ENCODE measurements at places on chromosomes 13 and 19.
A peak's percentile ranks its signal among the peaks of the same experiment; 100 is the strongest.

- DNase-seq: no peak
Observed at GRCh38 chr13:33274264-33274663, 11.3 kb downstream of the STARD13 start.

- DNase-seq: no peak
Observed at GRCh38 chr13:28425793-28426192, 69.1 kb downstream of the FLT1 start.

GRCh38 chr13:108087810-108088209, 127.5 kb downstream of the LIG4 start:
- no peak for DNase-seq

DNA sequence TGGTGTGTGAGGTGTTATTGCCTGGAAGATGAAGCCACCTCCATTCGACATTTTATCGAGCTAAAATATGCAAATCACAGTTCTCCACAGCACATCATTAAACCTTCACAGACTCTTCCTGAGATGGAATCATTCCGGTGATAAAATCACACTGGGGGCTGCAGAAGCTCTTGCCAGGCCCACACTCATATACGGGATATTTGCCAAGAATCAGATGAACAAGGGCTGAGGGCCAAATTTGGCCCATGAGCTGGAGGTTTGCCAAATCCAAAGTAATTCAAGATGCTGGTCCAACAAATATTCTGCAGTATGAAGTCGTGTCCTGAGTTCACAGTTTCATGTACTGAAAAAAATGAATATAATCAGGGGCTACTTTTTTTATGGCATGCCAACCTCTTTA, 16.7 kb upstream of the RXFP2 start:
- no peak for DNase-seq

GRCh38 chr19:41354343-41354953, 726 bp upstream of the TGFB1 start:
- no peak for DNase-seq

- DNase-seq: no peak
Observed at GRCh38 chr19:35890113-35890650, 10.2 kb downstream of the NFKBID start.

DNA sequence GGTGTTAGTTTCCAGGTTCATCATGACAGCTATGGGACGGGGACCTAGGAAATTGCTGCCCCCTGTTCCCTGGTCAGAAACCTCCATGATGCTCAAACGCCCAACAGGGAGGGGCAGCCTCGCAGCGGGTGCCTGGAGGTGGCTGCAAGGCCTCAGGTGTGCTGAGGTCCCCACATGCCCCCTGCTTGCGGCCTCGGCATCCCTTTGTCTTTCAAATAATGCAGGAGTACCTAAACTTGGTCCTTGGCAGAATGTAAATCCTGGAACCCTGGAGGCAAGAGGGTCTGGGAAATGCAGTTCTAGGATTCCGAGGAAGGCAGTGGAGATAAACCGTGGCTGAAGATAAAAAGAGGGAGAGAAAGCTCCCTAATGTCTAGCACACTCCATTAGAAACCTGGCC, 52.4 kb downstream of the SKA3 start:
- DNase-seq: no peak

GRCh38 chr19:35963514-35963913, 27.3 kb downstream of the LRFN3 start:
- DNase-seq: no peak

GRCh38 chr19:29873024-29873800, 61.4 kb downstream of the CCNE1 start:
- no peak for DNase-seq

GRCh38 chr19:47032171-47032811, 12.7 kb downstream of the NPAS1 start:
- peak; percentile 39 for DNase-seq

GRCh38 chr13:109483284-109483683, 303.1 kb downstream of the IRS2 start:
- DNase-seq: no peak

- no peak for DNase-seq
Observed at GRCh38 chr13:61417086-61417570, 1.5 kb upstream of the PCDH20 start.

- DNase-seq: no peak
Observed at GRCh38 chr13:69524459-69525150, 583.0 kb upstream of the ATXN8OS start.

DNA sequence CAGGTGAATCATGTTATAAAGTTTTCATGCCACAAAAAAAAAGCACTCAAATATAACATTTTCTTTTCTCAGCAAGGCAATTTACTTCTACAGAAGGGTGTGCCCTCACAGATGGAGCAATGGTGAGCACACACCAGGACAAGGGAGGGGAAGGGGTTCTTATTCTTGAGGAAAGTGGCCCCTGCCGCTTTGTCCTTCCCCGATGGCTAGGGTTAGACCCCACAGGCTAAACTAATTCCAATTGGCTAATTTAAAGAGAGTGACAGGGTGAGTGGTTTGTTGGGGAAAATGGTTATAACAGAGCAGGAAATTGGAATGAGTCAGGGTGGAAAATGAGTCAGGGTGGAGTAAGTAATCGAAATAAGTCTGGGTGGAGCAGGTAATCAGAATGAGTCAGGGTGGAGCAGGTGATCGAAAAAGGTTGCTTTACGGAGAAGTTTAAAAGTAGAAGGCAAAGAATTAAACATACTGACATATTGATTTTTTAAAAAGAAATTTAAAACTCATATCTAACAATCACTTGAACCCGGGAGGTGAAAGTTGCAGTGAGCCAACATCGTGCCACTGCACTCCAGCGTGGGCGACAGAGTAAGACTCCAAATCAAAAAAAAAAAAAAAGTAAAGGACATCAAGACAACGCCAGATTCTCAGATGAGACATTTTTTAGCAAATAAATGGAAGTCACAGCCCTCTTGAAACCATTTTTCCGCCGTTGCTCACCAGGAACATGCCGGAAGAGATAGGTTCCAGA, 813 bp downstream of the ZNF562 start:
- no peak for DNase-seq

- DNase-seq: no peak
Observed at GRCh38 chr19:55079400-55080038, 3.9 kb downstream of the EPS8L1 start.

DNA sequence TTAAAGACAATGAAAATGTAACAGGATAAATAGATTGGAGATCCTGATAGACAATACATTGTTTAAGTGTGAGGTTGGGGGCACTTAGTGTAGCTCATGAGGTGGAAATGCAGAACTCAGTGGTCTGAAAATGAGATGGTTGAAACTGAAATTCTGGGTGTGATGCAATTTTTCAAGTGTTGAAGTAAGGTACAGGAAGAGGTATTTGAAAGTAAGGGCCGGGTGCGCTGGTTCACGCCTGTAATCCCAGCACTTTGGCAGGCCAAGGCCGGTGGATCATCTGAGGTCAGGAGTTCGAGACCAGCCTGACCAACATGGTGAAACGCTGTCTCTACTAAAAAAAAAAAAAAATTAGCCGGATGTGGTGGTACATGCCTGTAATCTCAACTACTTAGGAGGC, 113.0 kb downstream of the UFM1 start:
- no peak for DNase-seq

DNA sequence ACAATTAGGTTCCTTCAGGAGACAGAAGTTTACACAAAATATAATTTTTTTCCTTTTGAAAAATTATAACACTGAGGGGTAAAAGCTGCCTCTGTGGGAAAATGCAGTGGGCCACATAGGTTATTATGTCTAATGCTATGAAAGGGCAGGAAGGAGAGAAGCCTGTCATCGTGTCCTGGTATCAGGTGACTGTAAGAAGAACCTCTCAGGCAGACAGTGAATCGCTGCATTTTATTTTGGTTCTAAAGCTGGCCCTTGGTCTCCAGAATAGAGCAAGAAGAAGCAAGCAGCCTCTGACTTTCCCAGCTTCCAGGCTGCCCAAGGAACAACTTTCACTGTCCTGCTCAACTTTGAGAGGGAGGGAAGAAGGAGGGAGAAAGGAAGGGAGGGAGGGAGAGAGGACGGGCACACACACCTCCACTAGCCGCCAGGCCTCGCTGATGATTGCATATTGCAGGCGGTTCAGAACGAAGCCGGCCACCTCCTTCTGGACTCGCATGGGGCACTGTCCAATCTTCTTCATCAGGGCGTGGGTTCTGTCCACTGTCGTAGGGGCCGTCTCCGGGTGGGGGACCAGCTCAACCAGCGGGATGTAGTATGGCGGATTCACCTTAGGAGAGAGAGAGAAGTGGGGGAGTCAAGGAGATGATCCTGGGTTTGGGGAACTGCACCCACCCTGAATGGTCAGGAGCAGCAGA, 93.8 kb downstream of the CRYL1 start:
- no peak for DNase-seq

GRCh38 chr13:77832339-77833100, 86.1 kb downstream of the EDNRB start:
- DNase-seq: no peak

DNA sequence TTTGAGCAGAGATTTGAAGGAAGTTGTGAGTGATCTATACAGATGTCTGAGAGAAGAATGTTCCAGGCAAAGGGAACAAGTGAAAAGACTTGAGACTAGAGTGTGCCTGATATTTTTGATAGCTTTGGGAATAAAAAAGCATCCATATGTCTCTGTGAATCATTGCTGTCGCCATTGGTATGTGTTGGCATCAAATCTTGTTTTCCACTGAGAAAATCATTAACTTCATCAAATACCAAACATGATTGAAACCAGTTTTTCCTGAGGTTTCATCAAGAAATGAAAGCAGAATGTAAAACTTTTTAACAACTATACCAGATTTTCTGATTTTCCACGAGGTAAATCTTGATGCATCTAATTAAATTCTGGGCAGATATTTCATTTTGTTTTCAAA, 862.6 kb downstream of the DIAPH3 start:
- DNase-seq: no peak

GRCh38 chr13:32731576-32731975, 145.3 kb downstream of the PDS5B start:
- no peak for DNase-seq

DNA sequence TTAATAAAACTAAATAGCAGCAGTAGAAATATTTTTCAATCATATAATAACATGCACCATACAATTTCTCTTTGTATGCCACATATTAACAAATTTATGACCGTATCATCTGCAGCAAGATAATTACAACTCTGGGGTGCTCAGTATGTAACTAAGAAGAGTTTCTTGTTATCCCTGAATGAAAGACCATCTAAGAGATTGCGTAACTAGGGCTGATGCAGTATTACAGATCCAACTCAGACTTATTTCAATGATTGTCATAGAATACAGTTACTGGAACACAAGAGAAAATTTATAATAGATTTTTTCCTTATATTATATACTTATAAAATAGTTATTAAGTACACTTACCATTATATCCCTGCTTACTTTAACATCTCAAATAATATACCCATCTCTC, 305.1 kb downstream of the SLITRK1 start:
- no peak for DNase-seq

DNA sequence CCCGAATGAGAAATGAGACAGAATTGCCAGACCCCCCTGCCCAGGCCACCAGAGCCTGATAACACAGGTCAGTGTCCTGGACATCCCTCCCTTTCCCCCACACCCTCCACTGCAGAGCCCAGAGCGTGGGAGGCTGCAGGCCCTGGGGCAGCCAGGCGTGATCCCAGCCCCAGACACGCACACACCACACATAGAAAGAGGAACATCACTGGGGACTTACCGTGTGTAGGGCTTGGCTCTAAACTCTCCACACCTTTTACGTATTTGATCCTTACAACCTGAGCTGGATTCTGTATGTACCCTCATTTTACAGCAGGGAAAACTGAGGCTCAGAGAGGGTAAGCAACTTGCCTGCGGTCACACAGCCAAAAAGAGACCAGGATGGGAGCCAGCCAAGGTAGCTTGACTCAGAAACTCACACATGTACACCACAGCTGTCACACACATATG, 334 bp upstream of the ANGPTL6 start:
- DNase-seq: no peak

GRCh38 chr13:37484056-37484455, 114.5 kb downstream of the POSTN start:
- DNase-seq: no peak

- DNase-seq: no peak
Observed at GRCh38 chr13:33284031-33284430, 1.5 kb downstream of the STARD13 start.

GRCh38 chr19:51029718-51030117, 3.3 kb upstream of the KLK11 start:
- no peak for DNase-seq

DNA sequence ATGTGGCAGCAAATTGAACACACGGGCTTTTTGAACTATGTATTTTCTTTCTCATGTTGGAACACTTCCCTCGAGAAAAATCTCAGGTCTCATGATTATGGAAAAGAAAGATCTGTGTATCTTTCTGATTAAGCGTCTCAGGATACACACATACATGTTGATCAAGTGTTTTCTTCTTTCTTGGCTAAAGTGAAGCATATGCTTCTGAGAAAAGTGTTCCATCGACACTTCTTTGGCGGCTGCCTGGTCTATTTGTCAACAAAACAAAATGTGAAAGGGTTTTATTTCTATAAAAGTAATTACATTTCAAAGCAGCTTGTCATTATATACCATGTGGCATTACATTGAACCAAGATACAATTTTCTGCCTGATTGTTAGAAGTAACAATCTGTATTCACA, 157.5 kb downstream of the DLEU7 start:
- DNase-seq: no peak

All from stimulated activated CD8-positive, alpha-beta memory T cell treated with anti-CD3 and anti-CD28 coated beads, Interleukin-7, amount 100 ng/mL, for 48 hours (primary cell).